Right forelimb (tissue), 1 donor: ENCODE measurements at places on chromosomes 11 and 22.

DNA sequence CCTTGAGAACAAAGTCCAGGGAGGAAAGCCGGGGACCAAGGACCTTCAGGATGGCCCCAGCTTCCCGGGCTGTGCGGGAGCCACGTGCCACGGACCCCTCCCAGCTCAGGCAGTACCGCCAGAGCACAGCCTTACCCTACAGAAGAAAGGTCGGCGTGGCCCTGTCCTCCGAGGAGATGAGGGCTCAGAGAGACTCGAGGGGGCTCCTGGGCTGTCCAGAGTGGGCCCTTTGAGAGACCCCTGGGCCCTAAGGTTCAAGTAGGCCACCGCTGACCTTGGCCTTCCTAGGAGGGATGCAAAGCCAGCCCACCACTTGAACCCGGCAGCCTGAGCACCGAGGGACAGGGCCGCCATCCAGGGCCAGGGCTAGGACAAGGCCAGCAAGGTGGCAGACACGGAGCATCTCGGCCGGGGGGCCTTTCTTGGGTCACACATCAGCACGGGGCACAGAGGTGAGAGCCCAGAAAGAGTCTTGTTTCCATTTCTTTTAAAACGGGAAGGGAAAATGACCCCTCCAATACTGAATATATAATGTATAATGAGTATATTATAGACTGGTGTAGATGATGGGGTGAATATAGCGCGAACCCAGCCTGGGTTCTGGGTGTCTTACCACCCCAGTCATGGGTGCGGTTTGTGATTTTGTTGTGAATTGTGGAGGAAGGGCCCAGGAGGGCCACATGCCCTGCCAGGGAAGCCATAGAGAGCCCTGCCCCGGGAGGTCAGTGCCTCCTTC, 34.4 kb upstream of the PPARA start:
- no peak for DNase-seq

DNA sequence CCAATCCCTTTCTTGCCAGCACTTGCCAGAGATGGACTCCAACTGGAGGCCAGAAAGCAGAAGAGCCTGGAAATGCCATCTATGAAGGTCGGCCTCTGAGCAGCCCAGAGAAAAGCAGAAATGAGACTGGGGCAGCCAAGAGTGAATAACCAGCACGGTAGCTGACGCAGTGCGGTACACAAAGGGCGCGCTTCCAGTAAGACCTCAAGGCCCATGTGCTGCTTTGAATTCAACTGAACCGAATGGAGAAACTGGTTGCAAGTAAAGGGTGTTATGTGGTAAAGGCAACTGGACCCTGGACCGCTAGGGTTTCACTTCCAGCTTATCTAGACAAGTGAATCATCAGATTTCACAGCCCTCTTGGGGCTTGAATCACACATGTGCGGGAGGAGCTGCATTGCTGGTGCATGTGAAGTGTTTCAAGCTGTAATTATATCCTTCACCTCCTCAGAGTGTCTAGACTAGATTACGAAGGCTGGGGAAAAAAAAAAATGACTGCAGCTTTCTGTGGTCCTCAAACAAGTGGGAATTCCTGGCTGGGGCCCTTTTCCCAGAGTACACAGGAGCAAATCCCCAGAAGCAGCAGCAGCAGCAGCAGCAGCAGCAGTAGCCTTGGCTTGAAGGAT, 128.9 kb downstream of the CCDC34 start:
- DNase-seq, result no peak

DNA sequence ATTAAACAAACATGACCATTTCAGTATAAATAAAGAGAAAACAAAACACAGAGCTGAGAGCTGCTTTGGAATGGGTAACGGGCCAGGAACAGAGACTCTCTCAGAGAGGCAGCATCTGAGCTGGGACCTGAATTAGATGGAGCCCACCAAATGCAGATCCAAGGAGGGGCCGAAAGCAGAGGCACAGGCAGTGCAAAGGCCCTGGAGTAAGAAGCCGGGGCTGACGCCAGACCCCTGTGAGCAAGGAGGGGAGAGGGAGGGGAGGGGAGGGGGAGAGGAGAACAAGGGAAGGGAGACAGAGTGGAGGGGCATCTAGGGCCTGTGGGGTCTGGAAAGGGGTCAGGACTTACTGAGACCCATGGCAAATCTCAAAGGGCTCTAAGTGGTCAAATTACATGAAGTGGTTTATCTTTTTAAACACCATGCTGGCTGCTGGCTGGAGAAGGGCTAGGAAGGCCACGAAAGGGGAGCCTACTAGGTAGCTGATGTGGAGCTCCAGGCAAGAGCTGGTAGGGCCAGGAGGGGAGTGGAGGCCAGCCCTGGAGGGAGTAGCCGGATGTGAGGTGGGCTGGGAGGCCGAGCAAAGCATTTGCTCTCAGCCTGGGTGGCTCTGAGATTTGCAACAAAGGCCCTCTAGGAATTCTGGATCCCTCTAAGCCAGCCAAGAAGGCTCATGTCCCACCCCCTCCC, 3.2 kb downstream of the OSBPL5 start:
- DNase-seq, result no peak

DNA sequence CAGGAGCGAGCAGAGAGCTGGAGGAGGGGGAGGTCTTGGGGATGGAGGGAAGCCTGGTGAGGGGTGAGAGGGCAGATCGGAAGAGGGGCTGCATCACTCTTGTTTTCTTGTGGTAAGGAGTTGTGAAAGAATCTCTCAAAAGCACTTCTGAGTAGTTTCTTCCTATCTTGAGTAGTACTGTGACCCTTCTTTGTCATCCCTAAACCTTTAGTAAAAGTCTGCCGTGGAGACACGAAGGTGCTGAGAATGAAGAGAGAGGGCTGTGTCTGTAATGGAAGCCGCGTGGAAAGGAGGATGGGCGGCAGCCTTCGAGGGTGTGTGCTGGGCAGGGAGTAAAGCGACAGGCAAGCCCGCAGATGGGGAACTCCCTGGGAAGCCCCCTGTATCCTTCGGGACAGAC, 237.8 kb downstream of the TBC1D22A start:
- no peak for DNase-seq

DNA sequence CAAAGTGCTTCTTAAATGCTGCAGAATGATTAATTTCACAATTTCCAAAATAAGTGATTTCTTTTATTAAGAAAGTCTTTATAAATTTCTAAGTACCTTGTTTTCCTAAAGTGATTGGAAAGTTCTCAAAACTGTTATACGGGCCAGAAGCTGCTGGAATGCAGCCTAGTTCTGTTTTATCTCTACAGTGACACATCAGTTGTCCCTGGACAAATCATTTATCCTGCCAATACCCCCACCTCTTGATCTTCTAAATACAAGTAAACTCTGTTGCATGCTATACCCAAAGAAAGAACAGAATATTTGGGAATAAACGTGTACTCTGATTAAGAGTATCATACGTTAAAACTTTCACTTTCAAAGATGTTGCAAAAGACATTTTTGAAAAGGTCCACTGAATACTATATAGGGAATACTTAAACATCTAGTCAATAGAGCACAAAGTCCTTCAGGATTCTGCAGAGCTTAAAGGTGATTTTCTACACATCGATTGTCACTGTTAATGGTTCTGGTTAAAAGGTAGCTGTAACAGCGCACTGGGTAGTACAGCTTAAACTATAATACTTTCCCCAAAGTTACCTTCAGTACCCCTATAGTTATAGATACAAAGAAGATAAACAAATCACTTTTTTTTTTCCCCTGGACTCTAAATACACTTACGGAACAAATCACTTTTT, 92.1 kb upstream of the APOA1 start:
- DNase-seq, result no peak

DNA sequence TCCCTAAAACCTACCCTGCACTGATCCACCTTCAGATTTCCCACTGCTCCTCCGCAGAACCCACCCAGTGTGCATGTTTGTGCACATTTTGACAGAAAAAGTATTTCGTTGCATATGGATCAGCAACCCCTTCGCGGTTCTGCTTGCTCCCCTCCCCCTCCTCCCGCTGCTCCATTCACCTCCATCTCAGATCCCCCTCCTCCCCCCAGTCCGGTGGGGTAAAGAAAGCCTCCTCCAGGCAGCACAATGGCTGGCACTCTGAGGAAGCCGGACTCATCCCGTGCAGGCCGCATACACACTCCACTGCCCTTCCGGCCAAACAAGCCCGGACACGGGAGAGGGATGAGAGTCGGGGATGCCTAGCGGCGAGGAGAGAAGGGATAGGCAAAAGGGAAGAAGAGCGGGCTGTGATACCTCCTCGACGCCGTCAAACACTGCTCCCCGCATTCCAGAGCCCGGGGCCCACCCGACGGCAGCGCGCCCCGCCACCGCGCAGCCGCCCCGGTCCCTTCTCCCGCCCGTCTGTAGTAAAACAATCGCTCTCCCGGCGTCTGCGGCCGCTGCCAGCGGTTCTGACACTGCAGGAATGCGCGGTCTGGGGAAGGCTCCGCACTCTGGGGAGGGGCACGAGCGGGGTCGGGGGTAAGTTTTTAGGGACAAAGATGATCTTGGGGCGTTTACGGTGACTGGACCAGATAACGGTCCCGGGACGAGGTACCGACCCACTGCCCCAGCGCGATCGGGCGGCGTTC, 915 bp downstream of the FEZ1 start:
- DNase-seq, result peak; percentile 61

DNA sequence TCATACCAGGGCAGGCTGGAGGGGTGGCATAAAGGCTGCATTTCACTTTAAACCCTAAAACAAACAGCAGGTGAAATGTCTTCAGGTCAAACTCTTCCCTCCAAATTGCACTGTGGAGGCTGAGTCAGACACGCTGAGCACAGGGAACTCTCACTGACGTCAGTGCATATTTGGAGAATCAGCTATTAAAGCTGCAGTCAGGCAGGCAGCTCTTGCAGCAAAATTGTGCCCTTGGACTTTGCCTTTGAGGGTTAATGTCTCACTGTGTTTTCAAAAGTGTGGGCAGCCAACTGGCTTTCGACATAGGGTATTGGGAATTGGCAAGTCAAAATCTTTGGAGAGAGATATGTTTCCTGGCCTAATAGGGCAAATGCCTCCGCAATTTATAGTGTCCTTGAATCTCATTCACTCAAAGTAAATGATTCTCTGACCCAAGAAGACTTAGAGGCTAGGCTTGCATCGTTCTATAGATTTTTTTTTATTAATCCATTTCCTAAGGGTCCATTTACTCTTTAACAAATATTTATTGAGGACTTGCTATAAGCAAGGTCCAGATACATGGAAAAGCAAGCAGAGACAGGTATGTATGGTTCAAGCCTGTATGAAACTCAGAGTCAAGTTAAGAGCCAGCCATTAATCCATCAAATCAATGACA, 27.7 kb upstream of the SMCO4 start:
- no peak for DNase-seq

- DNase-seq, result no peak
These were observed 8.9 kb downstream of the AP2A2 start for GRCh38 chr11:934527-934926.

DNA sequence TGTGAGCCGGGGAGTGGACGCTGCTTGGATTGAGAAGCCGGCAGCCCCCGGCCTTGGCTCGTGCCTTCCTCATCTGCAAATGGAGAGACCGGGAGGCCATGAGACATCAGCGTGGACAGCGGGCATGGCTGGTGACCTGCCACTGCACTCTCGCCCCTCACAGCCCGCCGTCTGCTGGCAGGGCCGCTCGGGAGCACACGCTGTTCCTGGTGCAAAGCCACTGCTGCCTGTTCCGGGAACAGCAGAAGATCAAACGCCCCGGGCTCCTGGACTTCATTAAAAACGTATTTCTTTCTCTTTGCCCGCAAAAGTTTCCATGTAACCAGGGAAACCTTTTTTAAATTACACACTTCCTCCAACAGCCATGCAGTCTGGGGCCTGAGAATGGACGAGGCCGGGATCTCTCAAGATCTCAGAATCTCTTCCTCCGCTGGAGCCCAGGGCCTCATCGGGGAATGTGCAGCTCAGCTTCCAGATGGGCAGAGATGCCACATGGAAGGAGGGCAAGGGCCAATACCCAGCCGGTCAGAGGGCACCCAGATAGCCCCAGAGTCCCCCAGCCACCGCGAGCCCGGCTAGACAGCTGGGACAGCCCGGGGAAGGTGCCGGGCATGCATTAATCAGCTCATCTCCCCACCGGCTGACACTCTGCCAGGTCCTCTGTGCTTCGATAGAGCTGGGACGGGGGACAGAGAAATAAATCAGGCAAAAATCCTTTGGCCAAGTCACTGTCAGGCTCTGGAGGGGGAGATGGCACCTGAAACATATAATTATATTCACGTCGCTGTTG, 62.8 kb upstream of the PRR5 start:
- peak; percentile 85 for DNase-seq

DNA sequence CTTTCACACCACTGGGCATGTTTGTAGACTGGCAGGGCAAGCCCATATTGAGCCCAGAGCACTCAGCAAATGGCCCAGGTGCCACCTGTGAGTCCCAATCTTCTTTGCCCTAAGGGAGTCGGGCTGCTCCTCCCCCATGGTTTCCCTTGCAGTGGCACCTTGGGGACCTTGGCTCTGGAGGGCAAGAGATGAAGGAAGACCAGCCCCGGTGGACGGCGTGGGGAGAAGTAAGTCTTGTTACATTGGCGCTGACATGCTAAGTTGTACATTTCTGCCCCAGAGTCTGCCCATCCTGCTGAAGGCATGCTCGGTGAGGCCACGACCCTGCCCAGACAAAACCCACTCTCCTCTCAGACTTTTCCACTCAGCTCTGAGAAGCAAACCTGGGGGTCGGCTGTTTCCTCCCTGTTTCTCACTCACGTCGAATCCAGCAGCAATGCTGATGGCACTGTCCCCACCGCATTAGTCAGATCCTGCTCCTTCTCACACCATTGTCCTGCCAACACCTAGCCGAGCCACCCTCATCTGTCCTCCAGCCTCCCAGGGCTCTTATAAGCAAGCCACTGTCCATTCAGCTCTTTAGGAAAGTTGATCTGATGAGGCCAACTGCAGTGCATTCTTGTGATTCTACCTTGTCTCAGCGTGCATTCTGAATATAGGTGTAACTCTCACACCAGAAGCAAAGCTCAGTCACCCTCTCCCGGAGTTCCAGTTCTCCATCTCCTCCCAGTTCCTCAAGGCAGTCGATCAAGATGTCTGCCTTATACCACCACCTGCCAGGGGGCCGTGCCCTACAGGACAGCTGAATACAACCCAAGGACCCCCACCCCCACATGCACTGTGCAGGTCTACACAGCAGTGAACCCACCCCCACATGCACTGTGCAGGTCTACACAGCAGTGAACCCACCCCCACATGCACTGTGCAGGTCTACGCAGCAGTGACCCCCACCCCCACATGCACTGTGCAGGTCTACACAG, 827.1 kb downstream of the TBC1D22A start:
- no peak for DNase-seq

DNA sequence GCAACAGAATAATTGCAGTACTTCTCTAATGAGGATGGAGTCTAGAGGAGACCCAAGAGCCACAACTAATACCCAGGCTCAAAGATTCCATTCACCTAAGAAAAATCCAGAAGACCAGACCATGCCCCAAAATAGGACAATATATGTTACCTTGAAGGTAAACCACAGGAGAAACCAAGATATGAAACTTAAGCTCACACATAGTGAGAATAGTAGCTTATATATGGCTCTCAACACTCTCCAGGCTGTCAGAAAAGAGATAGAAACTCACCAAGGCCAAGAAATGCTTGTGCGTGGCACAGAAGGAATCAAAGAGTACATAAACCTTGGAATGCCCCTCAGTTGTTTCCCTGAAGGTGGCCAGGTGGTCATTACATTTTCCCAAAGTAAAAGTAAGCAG, 9.1 kb downstream of the FAM111A start:
- DNase-seq, result no peak

GRCh38 chr11:71184421-71185210, 67.8 kb downstream of the SHANK2 start:
- DNase-seq, result no peak
